ENCODE measurements at places on chromosomes 2 and 18. TPM values are rescaled to one million over a fixed set of nuclear protein-coding genes. Genes with fewer than 3 reads are reported as not detected.
A peak's percentile ranks its signal among the peaks of the same experiment; 100 is the strongest.

C2orf69 gene
- polyA plus RNA-seq, result 5.5 TPM

LYG2 gene
- polyA plus RNA-seq, result not detected

HOXD13 gene
- not detected for polyA plus RNA-seq

PNO1 gene
- 4.5 TPM for polyA plus RNA-seq

FOXD4L1 gene
- polyA plus RNA-seq, result 0.08 TPM

OSR1 gene
- 3.5 TPM for polyA plus RNA-seq

LDAH gene
- polyA plus RNA-seq, result 6.7 TPM

SLC39A6 gene
- polyA plus RNA-seq, result 28.8 TPM

AKAIN1 gene
- polyA plus RNA-seq, result not detected

MC2R gene
- not detected for polyA plus RNA-seq

KRCC1 gene
- polyA plus RNA-seq, result 18.7 TPM

SERPINB12 gene
- not detected for polyA plus RNA-seq

CNTNAP5 gene
- polyA plus RNA-seq, result not detected

DNA sequence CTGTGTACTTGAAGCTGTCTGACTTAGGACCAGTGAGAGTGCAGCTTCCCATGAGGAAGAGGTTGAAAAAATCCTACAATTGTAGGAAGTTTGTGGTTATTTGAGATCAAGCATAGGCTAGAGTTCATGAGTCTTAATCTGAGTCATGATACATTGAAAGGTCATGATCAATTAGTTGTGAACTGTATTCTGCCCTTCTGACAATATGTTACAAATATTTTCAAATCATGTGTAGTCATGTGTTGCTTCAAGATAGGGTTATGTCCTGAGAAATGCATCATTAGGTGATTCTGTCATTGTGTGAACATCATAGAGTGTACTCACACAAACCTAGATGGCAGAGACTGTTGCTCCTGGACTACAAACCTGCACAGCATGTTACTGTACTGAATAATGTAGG, 68.4 kb upstream of the MFF start:
- DNase-seq, result no peak

DNA sequence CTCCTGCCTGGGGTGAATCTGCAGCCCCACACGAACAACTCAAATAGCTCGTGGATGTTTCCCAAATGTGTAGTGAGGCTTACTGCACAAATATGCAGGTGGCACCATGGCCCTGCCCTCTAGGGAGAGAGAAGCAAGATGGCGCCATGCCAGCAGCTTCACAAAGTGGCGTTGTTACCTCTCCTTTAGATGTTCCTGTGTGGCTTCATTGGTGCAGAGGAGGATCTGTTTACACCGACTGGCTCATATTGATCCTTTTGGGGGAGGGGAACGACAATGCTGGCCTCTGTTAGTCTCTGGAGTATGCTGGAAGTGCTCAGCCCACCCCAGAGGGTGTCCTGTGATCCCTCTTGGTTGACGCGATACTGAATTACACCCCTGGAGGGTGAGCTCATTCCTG, 99.5 kb upstream of the GATA6 start:
- no peak for DNase-seq

- no peak for DNase-seq
These were observed 55.7 kb upstream of the REL start for GRCh38 chr2:60825666-60826065.

DNA sequence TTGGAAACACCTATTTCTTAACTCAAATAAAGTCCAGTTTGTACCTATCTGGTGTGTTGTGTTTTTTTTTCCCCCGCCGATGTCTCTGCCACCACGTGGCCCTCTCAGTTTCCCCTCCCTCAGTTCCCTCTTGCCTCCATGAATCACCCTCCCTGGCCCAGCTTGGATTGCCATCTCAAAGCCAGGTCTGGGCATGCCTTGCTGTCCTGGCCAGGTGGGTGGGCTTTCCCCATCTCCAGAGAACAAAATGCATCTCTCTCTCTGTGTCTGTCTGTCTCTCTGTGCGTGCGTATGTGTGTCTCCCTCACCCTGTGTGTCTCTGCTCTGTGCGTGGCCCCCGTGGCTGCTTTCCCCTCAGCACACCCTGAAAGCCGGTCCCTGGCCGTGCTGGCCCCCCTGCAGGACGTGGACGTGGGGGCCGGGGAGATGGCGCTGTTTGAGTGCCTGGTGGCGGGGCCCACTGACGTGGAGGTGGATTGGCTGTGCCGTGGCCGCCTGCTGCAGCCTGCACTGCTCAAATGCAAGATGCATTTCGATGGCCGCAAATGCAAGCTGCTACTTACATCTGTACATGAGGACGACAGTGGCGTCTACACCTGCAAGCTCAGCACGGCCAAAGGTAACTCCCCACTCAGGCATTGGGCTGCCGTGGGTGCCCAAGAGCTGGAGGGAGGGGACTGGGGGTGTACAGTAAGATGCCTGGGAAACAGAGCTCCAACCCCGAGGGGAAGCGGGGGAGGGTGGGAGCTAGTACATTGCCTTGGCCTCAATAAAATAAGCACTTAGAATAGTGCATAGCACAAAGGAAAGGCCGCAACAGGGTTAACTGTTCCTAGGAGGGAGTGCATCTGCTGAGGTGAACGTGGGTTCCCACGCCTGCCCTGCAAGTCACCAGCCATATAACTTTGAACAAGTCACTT, 31.6 kb upstream of the GMPPA start:
- DNase-seq, result no peak

- DNase-seq, result no peak
These were observed 2170.5 kb upstream of the PIK3C3 start for GRCh38 chr18:39784541-39784940.

DNA sequence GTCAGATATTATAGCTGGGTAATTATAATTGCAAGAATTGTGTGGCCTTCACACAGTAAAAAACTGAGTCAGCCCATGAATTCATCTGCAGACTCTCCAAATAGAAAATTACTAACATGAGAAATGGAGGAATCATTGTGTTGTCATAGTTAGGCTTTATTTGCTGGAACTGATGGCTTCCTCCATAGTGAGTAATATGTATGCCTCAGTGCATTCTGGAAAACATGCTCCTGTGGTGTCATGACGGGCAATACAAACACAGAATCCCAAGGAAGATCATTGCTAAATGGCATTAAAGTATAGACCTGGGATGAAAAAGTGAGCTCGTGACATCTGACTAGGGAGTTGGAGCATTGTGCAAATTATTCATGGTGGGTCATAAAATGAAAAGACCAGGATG, 23.6 kb upstream of the NMS start:
- no peak for DNase-seq

GRCh38 chr2:39094717-39095363, 26.0 kb downstream of the SOS1 start:
- DNase-seq, result no peak

DNA sequence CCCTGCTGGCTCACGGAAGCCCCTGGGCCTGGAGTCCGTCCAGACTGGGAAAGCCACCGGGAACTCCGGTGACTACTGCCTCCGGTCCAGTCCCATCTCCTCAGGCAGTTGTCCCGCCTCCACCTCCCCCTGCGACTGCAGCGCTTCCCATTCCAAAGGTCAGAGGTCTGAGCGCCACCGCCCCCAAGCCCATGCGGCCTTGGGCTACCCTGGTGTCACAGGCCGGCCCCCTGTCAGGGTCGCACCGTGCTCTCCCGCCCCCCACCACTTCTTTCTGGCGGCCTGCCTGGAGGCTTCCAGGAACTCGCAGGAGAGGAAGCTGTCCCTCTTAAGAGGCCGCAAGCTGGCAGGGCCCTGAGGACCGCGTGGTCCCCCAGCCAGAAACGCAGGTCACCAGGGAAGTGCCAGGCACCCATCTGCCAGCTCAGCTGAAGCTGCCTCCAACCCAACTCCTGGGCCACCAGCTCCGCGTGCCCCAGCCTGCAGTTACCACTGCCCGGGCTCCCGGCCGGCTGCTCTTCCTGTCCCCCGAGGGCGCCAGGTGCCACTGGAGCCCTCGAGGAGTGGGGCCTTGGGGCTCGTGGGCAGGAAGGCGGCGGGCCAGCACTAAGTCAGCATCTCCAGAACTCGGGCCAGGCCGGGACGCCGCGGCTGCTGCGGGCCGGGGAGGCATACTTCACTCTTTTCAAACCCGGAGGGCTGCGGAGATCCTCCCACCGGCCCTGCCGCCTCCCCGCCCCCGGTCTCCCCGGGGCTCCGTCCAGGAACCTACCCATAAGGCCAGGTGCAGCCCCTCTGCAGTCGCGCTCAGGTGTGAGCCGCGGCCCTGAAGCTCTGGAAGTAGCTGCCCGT, 83.3 kb upstream of the POMC start:
- peak; percentile 59 for DNase-seq

DNA sequence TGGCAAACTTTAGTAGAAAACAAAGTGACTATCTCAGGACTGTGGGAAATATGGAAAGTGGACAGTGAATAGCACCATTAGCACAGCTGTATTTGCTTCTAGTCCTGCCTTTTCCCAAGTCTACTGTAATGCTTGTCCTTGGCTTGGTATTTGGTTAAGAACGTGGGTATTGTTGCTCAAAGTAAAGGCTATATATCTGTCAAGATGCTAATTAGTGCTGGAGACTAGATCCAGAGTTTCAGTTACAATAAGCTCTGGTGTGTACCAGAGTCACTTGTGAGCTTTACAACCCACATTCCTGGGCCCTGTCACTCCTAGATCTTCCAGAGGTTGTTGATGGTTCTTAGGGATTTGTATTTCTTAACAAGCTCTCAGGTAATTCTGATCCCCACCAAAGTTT, 313.6 kb downstream of the SLC8A1 start:
- DNase-seq, result no peak

DNA sequence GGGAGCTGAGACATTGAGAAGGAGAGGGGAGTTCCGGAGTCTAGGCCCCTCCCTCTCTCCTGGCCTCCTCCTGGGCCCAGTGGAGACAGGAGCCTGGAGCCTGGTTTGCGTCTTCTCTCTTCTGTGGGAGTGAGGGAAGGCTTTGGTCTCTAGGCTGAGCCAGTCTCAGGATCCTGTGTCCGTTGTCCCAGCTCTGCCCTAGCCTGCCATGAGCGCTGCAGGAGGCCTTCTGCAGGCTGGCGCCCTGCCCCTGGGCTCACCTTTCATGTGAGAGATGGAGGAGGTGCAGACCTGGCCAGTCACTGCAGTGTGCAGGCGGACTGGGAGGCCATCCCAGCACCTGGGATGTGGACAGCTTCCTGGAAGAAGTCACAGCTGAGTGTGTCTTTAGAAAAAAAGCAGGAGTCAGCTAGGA, 8.7 kb downstream of the IMPA2 start:
- no peak for DNase-seq

DNA sequence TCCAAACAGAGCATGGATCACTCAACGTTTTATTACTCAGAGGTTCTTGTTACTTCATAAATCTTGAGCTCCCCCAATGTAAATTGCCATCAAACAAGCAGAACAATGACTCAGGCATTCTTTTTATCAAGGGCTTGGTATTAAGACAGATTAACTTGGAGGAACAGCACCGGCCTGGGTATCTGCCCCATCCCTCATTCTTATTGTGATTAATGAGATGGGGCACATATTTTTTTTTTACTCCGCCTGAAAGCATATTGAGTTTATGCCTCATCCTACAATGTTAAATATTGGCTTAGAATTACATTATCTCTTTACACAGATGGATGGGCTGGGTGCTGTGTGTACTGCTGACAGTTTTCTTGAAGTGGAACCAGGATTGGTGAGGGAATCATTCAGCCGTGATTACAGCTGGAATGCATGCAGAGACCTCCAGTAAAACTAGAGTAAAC, 387.3 kb downstream of the CLIP4 start:
- no peak for DNase-seq

DNA sequence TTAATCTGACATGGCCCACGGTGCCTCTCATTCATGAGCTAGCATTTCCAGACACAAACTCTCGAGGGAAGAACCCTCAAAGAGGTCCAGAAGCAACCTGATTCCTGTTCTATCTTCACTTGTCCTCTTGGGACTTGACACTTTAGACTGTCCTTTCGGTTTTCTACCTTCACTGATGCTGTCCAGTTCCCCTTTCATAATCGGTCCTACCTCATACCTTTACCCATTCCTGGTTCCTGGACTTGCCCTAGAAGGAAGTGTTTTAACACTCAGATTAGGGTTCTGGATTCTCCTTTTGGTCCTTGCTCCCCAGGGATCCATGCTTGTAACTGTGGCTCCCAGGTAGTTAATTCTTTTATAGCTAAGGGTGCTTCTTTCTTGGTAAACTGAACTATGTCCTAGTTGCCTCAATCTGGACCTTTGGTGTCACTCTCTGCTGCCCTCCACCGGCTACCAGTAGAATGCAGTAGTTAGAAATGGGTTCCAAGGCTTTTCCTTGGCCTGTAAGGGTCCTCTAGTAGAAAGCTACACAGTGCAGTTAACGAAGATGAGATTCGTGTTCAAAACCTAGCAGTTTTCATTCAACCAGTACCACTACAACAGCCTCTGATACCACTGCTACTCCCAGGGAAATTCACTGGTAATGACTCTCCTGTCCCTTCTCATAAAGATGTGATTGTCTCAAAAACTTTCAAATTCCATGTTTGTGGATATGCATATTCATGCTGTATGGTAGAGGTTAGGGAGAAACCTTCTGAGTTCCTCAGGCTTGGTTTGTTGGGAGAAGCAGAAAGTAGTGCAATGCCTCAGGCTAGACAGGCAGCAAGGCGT, 178.1 kb upstream of the CYP26B1 start:
- DNase-seq, result no peak

DNA sequence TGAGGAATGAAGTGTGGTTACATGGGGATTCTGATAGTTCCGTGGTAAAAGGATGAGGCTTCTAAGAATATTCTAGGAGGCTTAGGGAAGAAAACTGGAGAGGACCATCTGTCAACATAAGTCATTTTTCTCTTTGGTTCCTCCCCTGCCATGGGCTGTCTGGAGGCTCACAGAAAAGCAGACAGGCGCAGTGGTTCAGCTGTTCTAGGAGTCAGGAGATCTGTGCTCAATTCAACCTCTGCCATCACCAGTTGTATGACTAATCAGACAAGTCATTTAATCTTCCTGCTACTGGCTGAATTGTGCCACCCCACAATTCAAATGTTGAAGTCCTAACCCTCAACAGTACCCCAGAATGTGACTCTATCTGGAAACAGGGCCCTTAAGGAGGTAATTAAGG, 36.4 kb downstream of the ADAM17 start:
- DNase-seq, result no peak

DNA sequence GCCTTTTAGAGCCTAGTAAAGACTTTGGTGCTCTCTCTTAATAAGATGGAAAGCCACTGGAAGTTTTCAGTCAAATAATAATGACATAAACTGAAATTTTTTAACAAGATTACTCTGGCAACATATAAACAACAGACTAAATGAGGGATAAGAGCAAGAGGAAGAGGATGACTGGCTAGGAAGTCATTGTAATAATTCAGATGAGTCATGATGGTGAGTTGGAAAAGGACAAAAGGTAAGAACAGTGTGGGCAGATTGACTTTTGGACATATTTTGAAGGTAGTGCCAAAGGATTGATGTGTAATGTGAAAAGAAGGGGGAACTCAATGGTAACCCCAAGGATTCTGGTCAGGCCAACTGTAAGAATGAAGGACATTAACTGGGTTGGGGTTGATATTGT, 310.3 kb downstream of the NOL4 start:
- no peak for DNase-seq

GRCh38 chr2:47312491-47312850, 90.5 kb upstream of the MSH2 start:
- DNase-seq, result no peak

GRCh38 chr2:69985688-69986087, 24.3 kb upstream of the ASPRV1 start:
- DNase-seq, result peak; percentile 43
